ENCODE measurements at places on chromosomes 6 and 20.

- DNase-seq, result no peak
Measured at GRCh38 chr6:39254999-39255535, 25.8 kb upstream of the KCNK5 start.

- no peak for DNase-seq
Measured at GRCh38 chr6:113597231-113597583, 259.9 kb upstream of the MARCKS start.

GRCh38 chr6:133396233-133396983 is 155.3 kb downstream of the EYA4 start:
- DNase-seq, result no peak

DNA sequence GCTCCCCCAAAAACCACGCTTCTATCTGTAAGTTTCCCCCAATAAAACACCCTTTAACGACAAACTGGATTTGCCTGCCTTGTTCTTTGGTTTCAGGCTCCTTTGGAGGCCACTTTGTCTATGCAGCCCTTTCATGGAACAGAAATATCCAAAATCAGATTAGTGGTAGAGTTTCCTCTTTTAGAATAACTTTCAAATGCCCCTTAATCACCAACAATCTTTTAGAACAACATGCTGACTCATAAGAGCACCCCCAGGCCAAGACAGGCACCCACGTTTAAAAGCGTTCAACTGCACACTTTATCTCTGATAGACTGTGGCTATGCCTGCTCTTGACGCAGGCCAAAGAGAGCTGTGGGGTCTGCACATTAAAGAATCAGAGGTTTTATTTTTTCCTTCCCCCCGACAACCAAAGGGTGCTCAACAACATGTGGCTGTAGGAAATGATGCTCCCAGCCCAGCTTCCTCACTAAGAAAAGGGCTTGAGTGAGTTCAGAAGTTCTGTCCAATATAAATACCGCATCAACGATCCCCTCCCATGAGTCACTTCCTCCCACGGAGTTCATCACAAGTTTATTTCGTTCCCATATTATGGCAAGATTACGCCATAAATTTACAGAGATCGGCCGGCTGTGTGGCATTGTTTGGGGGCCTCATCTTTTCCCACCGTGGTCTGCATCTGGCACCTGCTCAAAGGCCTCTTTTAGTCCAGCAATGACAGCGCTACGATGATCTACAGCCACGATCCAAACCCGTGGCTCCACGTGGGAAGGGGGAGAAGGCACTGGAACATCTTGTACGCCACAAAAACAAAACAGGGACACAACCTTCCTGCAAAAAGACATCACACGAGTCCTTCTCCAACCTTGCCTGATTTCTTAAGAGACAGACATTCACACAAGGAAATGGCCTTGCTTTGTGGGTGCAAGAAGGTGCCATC is 88.8 kb upstream of the NFATC2 start:
- no peak for DNase-seq

- DNase-seq, result no peak
Measured at GRCh38 chr6:150153905-150154492, 11.2 kb downstream of the PPP1R14C start.

- DNase-seq, result no peak
Measured at GRCh38 chr6:27188061-27188884, 59.2 kb upstream of the PRSS16 start.

DNA sequence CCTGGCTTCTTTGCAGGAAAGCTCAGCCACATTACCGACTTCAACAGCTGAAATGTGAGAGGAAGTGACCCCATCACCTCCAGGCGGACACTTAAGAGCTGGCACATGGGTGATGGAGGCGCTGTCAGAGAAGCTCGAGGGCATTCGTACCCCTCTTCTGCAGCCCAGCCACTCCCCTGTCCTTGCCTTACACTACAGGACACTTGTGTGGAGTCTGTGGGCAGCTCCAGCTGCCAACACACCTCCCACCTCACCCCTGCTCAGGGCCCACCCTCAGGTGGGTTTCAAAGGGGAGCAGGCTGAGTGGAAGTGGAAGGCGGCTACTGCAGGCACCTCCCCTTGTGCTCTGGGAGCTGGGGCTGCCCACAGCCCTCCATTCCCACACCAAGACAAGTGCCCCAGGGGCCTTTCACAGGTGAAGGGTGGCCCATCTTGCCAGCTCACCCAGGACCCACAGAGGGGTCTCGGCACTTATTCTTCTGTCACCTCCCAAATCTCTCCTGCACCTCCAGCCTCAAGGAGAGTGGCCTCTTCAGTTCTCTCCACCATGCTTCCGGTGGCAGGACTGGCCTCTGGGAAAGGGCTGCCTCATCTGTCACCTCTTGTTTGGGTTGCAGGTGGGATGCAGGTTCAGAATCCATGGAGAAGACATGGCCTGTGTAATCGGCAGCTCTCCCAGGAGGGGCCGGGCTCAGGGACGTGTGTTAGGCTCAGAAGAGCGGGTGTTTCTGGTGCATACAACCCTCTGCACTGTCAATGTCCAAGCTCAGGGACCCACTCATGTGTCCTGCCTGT is 49.8 kb downstream of the IRF4 start:
- no peak for DNase-seq

GRCh38 chr6:37704923-37705238 is 7.2 kb upstream of the MDGA1 start:
- no peak for DNase-seq

DNA sequence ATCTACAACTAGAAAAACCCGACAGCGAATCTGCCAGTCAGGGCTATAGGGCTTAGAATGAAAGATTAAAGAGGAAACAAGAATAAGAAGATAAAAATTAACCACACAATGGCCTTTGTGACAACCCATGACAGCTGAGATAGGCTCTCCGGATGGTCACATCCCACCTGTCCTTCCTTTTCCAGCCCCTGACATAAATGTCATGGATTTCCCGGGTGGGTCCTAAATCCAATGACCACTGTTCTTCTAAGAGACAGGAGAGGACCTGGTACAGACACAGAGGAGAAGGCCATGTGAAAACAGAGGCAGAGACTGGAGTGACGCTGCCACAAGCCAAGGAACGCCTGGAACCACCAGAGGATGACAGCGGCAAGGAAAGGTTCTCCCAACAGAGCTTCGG is 41.8 kb downstream of the ATXN1 start:
- no peak for DNase-seq

GRCh38 chr20:61570646-61571195 is 318.7 kb downstream of the CDH4 start:
- no peak for DNase-seq

- no peak for DNase-seq
Measured at GRCh38 chr6:14542670-14543366, 425.2 kb downstream of the CD83 start.

DNA sequence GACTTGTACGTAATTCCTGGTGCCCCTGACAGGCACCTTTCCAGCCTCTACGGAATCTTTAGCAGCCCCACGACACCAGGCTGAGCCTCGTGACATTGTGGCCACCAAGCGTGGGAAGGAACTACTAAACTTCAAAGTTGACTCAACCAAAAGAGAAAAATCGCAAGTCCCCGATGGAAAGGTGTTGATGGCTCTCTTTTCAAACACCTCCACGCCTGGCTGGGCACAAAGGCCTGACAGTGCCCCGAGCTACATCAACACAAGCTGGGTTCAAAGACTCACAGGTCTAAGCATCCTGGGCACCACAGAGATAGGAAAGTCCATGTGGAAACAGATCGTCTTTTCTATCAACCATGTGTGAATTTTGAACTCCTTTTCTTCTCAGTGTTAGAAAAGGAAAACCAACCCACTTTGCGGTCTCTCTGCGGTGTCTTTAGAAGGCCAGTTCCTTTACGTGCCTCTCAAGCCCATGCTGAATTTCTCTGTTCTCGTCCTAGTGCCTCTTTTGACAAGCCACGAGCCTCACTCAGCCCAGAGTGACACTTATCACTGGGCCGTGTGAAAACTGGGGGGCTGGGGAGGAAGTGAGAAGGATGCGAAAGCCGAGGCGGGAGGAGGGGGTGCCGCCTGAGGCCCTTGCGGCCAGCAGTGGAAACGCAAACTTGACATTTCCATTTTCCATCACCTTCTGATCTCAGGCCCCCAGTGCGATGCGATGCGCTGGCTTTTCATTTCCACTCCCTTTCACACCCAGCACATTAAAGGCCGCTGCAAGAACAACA is 59.4 kb downstream of the GFOD1 start:
- no peak for DNase-seq

- DNase-seq, result no peak
Measured at GRCh38 chr6:35893246-35893645, 27.7 kb downstream of the SRPK1 start.

DNA sequence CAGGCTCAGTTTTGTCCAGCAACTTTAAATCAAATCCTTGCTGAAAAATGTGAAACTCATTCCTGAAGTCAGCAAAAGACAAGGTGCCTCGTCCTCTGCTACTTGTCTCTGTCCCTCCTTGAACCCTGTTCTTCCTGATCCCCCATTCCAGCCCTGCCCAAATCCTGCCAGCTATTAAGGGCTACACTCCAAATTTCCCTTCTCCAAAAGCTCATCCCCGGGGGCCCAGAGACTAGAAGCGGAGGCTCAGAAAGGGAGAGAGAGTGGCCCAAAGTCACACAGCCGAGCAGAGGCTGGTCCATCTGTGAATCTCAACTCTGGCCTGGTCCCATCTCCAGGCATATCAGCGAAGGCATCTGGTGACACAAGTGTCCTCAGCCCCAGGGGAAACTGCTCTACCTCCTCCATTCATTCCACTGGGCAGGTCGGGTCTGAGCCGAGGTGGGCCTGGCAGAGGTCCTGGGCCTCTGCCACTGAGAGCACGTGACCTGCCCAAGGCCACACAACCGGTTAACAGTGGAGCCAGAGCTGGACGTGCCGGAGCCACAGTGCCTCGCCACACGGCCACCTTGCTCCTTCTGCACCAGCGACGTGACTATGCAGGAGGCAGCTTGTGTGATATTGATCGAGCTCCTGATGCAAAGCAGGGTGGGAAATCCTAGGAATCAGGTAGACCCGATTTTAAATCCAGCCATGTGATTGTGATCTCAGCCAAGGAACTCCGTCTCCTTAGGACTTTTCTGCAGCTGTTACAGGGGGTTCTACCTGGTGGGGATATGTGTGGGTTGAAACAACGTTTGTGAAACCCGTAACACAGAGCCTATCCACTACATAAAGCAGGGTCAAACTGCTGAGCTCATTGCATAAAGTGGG is 28.6 kb downstream of the NOL4L start:
- DNase-seq, result no peak

DNA sequence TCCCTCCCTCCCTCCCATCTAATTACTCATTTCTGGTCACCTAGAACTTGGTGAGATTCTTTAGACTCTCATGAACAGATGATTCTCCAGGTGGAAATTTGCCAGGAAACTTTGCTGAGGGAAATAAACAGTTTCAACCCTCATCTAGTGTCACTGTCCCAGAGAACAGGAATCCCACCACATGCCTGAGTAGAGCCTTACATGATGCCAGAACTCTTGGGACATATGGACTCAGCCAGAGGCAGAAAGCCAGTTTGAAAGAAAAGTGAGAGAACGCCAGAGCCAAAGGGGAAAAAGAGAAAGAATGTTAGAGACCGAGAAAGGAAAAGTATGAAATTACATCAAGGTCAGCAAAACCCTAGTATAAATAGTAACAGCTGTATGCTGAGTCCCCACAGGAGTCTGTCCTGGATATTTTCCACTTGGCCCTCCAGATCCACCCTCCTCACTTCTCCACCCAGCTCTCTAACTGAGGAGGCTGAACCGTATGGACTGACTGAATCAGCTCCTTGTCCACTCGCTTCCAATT is 127.5 kb upstream of the COL21A1 start:
- no peak for DNase-seq

GRCh38 chr20:33262658-33263065 is 20.4 kb upstream of the BPIFB1 start:
- DNase-seq, result peak; percentile 60

- peak; percentile 94 for DNase-seq
Measured at GRCh38 chr6:98787435-98787834, 46.9 kb upstream of the POU3F2 start.

DNA sequence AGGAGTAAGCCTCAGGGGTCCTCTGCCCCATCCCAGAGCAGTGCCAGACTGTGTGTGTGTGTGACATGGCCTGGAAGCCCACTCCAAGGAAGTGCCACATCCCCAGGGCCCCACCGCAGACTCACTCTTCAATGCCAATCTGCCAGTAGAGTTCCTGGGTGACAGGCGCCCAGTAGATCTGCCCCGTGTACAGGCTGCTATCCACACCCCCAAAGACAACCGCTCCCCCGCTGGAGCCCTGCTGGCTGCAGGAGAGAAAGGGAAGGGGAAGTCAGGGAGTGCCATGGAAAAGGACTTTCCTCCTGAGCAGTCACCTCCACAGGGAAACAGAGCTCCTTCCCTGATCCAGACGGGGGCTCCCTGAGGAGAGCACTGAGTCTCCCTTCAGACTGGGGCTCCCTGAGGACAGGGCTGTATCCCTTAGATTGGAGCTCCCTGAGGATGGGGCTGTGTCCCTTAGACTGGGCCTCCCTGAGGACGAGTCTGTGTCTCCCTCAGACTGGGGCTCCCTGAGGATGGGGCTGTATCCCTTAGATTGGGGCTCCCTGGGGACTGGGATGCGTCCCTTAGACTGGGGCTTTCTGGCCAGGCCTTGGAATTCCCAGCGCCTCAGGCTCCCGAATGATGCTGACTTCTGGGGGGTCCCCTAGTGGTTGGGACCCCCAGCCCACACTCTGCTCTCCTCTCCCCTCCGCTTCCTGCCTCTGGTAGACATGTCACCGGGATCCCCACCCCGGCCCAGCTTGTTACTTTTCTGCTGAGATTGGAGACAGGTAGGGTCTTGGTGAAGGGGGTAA is 5.2 kb upstream of the TFEB start:
- DNase-seq, result no peak

- no peak for DNase-seq
Measured at GRCh38 chr6:90388395-90388794, 91.8 kb upstream of the BACH2 start.

DNA sequence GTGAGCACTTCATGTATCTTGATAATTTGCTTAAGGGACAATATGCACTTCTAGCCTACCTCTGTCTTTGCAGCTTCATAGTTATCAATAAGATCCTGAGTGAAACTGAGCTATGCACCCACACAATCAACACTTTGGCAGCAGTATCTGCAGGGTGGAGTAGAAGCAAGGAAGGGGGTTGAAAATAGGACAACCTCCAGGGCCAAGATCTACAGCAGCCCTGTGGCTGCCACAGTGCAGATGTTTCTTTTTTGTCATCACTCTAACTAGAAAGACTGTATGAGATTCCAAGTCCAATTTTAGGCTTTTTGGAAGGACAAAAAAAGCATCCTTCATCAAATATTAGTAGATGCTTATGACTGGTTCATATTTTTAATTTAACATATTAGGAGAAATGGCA is 336.1 kb upstream of the CITED2 start:
- no peak for DNase-seq

Measured in NCI-H1092 treated with DMSO at 0.1 percent for 48 hours (cell line).